Breast epithelium (tissue), 4 donors: ENCODE measurements at places on chromosomes 16 and 17.

- DNase-seq: peak; percentile 20
Measured at GRCh38 chr16:71628810-71629209, 2.8 kb downstream of the MARVELD3 start.

GRCh38 chr16:987906-988305, 6.3 kb downstream of the SOX8 start:
- no peak for DNase-seq

- no peak for DNase-seq
Measured at GRCh38 chr17:21294321-21295035, 10.0 kb downstream of the MAP2K3 start.

DNA sequence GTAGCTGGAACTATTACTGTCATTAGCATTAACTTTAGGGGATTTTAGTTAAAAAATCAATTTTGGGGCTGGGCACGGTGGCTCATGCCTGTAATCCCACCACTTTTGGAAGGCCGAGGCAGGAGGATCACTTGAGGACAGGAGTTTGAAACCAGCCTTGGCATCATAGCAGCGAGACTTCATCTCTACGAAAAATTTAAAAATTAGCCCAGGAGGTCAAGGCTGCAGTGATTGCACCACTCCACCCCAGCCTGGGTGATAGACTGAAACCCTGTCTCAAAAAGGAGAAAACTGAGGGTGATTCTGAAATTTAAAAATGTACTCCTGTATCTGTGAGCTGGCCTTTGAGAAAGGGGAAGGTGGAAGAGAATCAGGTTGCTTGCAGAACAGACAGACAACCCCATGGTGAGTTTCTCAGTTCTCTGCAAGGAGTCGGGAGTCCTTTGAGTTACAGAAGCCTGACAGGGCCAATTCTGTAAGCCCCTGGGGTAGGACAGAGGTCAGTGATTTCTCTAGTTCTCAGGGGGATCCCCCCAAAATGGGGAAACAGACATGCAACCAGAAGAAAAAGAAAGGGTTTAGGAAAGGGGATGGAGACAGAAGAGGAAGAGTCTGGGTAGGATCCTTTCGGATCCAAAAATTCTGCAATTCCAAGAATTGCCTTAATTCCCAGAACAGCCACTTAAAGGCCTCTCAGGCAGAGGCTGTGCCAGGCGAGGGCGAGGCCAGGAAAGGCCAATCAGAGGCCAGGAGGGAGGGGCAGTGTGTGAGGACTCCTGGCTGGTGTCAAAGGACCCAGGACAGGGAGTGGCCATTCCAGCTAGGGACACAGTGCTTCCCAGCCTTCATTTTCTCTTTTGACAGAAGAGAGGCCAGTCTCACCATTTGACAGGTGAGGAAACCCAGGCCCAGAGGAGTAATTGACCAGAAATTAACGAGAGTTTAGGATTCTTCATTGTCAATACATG, 6.7 kb downstream of the NUPR1 start:
- no peak for DNase-seq

DNA sequence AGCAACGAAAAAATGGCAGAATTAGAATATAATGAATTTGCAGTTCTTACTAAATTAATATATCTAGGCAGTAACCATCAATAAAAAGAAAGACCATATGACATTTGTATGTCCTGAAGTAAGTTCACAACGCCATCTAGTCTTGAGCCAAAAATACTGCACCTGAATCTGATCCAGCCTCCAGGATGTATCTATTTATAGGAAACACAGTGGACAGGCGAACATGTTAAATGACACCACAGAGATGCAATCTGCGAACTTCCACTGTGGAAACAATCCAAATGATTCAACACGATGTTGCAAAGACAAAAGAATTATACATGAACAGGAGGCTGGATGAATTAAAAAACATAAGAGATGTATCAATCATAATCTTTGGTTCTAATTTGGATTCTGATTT, 197.6 kb downstream of the CDH13 start:
- no peak for DNase-seq

GRCh38 chr17:16906680-16907079, 65.2 kb downstream of the TNFRSF13B start:
- no peak for DNase-seq

GRCh38 chr17:27976331-27976730, 66.1 kb upstream of the NLK start:
- DNase-seq: no peak

GRCh38 chr16:76766538-76766937, 424.5 kb upstream of the MON1B start:
- no peak for DNase-seq

DNA sequence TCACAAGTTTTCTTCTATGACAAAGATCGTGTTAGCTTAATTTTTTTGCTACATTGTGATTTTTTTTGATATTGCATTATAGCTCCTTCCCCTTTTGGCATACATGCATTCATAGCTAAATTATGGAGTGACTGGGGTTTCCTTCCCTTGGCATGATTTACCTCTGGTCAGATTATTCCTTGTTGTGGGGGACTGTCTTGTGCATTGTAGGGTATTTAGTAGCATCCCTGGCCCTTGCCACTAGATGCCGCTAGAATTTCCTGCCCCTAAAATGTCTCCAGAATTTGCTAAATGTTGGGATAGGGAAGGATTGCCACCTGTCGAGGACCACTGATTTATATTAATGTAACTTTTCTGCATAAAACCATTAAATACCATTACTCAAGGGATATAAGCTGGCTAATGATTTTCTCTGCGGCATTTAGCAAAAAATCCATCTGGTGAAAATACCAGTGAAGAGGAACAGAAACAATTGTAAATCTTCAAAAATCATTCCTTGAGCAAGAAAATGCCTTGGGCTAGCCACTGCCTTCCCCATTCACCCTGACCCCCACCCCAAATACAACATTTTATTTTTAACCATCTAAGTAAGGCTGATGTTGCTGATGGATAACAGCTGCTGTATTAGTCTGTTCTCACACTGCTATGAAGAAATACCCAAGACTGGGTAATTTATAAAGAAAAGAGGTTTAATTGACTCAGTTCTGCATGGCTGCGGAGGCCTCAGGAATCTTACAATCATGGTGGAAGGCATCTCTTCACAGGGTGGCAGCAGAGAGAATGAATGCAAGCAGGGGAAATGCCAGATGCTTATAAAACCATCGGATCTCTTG, 195.2 kb downstream of the MAP2K6 start:
- DNase-seq: no peak

DNA sequence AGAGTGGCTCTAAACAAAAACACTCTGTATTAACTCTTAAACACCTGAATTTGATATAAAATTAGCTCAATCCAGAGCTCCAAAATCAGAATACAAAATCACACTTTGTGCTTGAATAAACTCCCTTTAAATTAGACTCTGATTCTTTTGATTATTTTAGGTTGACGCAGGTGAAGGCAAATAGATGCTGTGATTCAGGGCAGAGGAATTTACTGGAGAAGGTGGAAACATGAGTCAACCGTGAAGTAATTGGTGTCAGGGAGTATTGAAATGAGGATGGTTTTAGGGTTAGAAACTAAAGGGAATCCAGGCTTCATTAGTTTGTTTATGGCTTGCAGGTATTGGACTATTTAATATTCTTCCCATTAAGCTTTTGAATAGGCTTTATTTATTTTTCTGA, 37.1 kb upstream of the TEKT1 start:
- DNase-seq: no peak

GRCh38 chr17:71257096-71257495, 863.7 kb upstream of the SOX9 start:
- DNase-seq: no peak

- DNase-seq: no peak
Measured at GRCh38 chr16:11629071-11630030, 38.9 kb upstream of the SNN start.

DNA sequence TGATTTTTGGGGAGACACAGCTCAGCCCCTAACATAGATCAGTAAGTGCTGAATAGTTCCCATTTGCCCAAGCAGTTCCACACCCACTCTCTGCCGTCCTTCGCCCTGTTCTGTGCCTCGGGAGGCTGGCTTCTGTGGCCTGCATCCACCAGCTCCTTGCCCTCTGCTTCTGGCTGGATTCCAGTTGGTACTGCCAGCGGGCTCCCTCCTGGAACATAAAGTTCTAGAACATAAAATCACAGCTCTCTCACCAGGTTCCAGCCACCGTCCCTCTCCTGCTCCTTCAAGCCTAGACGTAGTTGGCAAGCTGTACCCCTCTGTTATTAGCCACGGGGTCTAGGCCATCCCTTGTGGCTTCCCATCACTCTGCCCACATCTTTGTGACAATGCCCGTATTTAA, 3.9 kb upstream of the MRPS23 start:
- peak; percentile 68 for DNase-seq

DNA sequence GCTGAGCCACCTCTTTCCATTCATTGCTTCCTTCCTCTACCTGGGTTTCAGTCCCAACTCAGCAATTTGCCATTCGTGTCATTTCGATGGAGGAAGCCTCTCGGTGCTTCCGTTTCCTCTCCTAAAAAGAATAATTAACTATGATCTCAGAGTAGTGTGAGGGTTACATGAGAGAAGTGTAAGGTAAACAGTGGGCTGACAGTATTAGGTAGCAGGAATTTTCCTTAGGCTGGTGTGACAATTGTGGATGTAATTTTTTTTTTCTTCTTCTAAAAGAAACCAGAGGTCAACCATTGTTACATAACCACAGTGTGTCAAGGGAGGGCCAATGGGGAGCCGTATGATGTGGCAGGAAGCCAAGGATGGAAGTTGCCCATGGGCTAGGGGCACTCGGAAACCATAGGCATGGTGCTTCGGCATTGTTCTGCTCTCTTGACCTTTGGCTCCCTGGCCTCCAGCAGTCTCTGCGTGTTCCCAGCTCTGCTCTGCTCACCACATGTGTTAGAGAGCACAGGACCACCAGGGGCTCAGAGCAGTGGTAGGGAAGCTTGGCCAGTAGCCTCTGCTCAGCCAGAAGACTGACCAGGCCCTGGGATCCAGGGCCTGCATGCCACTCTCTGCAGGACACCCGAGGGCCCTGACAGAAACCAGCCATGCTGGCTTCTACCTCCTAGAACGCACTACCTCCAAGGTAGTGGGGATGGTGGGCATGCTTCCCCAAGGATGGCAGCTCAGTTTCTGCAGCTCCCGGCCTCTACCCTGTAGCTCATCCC, 2.0 kb upstream of the TOP2A start:
- no peak for DNase-seq

GRCh38 chr17:59435238-59435637, 103.8 kb downstream of the YPEL2 start:
- DNase-seq: no peak

DNA sequence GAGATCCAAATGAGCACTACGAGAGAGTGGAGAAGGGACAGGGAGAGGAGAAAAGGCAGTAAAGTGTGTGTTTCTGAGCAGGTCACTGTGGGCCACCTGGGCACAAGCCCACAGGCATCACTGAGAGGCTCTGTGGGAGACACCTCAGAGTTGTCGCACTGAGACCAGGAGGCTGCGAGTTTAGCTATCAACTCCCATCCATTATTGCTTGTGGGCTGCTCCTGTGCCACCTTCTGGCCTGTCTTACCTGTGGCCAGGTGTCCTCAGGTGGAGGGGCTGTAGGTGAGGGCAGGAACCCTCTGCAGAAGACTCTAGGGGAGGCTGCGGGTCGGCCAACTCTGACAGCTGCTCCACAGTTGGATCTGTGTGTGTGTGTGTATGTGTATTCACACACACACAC, 2.5 kb upstream of the PRR29 start:
- DNase-seq: no peak

DNA sequence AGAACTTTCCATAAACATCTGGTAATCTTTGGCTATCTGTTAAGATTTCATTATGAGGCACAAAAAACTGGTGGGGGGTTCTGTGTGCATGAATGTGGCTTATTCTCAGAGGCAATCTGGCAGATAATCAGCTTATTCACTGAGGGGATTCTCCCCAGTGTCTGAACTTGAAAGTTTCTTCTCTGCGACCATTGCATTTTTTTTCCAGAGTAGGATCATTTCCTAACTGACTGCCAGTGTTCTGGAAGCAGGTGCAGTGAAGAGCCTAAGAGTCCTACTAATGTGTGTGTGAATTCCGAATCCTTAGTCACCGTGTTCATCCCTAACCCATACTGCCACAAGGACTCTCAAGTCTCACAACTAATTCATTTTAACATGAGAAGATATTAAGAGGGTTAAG, 64.9 kb upstream of the LRRC37A3 start:
- no peak for DNase-seq

GRCh38 chr16:86289907-86290306, 220.4 kb upstream of the FOXF1 start:
- no peak for DNase-seq

DNA sequence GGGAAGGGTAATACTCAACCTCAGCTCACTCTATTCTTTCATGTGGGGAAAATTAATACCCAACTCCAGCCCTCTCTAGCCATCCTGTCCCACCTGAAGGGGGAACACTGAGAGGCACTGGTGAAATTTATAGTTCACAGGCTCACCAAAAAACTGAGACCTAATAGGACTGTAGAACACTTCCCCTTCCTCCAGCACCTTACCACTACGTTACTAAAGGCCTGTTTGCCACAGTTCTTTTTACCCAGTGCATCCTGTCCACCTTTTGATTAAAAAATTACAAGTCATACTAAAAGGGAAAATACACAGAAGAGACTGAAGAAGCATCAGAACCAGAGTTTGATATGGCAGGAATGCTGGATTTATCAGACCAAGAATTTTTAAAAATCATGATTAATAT, 26.0 kb downstream of the DHRS7B start:
- no peak for DNase-seq

DNA sequence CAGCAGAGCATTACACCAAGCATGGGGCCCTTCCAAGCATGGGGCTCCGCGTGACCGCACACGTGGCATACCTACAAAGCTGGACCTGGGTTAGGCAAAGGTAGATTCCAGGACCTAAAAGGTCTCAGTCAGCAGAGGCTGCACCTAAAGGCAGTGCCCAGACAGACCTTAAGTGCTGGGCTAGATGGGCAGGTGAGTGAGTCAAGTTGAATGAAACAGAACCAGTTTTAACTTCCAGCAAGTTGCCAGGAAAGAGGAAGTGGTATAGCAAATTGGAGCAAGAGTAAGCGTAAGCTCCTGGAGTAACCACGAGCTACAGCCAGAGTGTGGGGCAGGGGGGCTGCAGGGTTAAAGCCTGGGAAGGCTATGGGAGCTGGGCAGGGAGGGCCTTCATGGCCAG, 49.5 kb downstream of the SRCIN1 start:
- DNase-seq: no peak

GRCh38 chr16:85049706-85050305, 22.2 kb downstream of the KIAA0513 start:
- DNase-seq: no peak

GRCh38 chr16:28986492-28986891, 1.6 kb downstream of the LAT start:
- no peak for DNase-seq
